ENCODE measurements at places on chromosomes 6 and 20.

DNA sequence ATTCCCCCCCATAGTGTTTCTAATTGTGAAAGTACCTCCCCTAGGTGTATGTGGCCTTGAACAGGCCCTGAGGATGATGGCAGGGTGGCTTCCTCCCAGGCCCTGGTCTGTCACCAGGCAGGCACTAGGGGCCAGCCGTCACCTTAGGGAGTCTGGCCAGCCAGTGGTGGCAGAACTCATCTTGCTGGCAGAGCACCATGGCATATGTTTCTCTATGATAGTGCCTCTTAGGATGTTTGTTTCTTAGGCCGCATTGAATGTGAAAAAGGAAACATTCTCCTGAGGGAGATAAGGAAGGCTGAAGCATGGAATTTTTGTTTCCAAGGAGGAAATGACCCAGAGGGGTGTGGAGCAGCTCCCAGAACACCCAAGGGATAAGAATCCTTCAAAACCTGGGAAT, 45.2 kb upstream of the KLHL31 start:
- no peak for DNase-seq

DNA sequence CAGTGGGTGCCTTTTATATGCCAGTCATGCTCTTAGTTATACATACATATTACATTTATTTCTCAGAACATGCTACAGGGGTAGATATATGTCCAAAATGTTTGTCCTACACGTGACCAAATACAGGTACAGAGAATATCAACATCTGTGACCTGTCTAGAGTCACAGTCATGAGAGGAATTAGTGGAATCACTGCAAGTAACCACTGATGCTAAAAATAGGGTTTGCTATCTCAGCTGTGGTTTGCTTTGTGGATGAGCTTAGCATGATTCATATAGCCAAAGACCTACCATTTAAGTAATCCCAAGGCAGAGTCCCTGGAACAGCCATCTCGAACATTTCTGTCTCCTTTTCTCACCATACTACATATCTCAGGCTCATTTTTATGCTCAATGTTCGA, 32.3 kb downstream of the GSTA3 start:
- no peak for DNase-seq

- no peak for DNase-seq
These were observed 648.5 kb downstream of the RNF144B start for GRCh38 chr6:19035461-19036195.

DNA sequence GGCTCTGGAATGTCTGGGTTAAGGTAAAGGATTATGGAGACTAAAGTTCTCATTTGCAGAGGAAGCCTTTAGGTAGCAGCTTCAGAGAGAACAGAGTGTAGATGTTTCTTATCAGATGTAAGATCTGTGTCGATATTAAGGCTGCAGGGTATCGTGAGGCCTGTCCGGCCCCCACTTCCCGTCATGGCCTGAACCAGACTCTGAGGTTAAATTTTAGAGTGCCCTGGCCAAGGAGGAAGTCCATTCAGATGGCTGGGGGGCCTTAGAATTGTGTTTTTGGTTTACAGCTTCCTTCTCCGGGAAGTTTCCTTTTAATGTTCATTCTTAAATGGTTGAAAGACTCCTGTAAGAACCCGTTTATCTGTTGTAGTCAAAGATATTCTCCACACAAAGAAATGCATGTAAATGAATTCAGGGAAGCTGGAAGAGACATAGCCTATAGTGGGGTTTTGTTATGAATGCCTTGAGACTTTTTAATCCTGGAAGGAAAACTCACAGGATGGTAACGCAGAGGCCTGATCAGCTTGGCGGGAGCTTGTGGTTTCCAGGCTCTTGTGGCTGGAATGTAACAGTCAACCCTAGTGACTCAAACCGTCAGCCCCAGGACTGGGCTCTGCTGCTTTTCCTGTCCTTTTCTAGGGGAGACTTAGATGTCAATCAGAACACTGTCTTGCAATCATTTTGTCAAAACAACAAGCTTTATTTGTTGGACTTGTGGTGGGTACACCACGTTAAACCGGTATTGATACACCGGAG, 34.7 kb downstream of the KIF25 start:
- no peak for DNase-seq

DNA sequence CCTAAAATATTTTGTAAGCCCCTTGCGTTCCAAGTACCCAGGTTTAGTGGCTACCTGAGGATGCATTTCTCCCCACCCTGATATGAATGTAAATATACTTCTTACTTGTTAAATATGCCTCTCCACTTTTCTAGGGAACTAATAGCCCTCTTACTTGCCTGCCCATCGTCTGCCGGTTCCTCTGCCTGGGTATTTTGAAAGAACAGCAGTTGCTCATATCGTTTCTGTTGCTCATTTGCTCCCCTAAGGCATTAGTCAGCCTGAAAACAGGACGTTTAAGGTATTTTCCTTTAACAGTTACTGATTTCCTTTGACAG, 141.3 kb upstream of the CARMIL1 start:
- DNase-seq = no peak

DNA sequence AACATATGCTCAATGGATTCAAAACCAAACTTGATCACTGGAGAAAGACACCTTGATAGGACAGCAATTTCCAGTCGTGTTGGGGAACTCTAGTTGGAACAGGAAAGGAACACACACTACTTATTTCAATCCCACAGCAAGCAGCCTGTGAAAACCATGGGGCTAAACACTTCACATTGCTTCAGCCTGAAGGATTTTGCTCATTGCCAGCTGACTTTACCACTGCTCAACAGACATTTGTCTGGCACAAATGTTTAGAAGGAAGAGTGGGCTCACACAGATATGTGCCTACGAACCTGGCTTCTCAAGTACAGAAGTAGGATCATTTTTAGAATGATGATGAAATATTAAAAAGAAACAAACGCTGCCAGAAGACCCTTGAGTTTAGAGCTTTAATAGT, 598.1 kb downstream of the PHF3 start:
- DNase-seq = no peak

DNA sequence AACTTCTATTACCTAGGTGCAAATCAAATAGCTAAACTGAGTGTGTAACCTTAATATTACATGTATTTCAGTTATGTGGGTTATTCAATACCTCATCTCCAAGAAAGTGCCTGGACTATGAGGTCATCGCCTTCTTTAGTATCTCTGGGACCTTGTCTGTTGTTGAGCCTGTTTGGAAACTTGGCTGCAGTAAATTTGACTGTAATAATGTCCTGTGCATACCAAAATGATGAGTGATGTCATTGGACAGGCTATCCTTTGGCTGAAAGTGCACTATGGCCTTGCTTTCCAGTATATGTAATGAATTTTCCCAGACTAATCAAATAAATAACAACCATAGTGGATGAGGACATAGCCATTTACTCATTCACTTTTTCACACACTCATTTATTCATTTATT, 455.1 kb downstream of the ADGRB3 start:
- DNase-seq = no peak

GRCh38 chr6:91482498-91482897, 895.6 kb upstream of the MAP3K7 start:
- DNase-seq = no peak

DNA sequence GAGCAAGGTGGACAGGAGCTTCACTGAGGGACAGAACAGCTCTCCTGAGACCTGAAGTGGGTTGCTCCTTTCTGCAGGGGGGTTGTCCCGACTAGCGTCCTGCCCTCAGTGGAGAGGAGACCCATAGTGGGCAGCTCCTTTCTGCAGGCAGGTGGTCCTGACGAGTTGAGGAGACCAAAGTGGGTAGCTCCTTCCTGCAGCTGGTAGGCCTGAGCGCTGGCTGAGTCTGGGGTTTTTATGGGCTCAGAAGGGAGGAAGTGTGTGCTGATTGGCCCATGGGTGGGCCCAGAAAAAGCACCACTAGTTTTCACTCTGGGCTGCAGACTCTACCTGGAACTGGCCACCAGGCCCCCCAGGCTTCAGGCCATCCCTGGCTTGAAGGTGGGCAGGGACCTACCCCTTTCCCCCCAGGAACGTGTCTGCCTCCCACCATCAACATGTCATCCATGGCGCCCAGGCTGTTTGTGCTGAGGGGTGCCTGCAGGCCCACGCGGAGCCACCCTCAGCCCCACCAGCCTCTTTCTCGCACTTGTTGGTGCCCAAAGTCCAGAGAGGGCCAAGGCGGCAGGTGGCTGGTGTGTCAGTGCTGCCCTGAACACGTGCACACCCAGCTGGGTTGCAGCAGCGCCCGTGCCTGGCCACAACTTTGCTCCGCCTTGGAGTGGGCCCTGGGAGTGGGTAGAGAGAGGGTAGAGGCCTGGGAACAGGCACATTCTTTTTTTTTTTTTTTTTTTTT, 1.6 kb upstream of the DEK start:
- no peak for DNase-seq

- DNase-seq = peak; percentile 18
These were observed 275.2 kb downstream of the GMDS start for GRCh38 chr6:1970151-1970561.

GRCh38 chr6:38110481-38110971, 291.0 kb downstream of the ZFAND3 start:
- DNase-seq = peak; percentile 42

All from NCI-H774 (cell line).